ENCODE measurements at places on chromosomes 3 and 15.

DNA sequence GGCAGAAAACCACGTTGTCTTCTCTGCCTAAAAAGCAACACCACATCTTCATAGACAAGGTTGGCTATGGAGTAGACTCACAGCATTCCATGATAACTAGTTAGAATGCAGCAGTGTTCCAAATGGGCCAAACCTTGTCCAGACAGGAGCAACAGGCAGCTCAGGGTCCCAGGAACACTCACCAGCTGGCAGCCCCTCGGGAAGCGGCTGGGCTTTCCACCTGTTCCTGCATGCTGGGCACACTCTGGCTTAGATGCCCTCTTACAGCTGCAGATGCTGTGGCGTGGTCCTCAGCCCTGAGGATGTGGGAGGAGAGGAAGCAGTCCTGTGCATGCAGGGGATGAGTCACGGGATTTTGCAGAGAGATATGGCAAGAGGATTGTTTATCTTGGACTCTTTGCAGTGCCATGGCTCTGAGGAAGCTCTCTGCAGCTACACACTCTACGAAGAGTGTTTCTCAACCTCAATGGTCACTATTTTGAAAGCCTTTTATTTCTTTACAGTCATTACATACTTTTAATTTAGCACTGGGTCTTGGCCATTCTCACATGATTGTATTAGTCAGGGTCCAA lies 11.3 kb downstream of the NRROS start:
- no peak for DNase-seq

- DNase-seq: no peak
Observed at GRCh38 chr3:186213946-186214345, 105.1 kb upstream of the ETV5 start.

- no peak for DNase-seq
Observed at GRCh38 chr3:11991751-11992150, 12.4 kb upstream of the SYN2 start.

- DNase-seq: no peak
Observed at GRCh38 chr15:64454282-64454681, 6.1 kb upstream of the ZNF609 start.

- DNase-seq: peak; percentile 73
Observed at GRCh38 chr3:57596495-57597126, 533 bp downstream of the ARF4 start.

DNA sequence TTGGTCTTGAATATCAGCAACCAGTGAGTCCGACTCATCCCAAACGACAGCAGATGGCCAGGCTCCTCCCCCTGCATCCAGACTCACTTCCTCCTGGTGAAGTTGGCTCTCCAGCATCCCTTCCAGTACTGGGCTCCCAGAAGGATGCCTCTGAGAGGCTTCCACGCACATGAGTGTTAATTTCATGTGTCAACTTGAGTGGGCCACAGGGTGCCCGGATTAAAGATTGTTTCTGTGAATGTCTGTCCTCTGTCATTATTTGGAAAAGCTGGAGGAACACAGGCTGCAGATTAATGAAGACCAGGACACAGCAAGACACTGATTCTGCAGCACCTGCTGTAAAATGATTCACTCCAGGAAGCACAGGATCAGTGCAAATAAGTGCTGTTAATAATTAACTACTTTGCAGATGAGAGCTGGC lies 99.8 kb downstream of the ATP10A start:
- no peak for DNase-seq

- no peak for DNase-seq
Observed at GRCh38 chr3:97495896-97496295, 268.7 kb upstream of the ARL6 start.

DNA sequence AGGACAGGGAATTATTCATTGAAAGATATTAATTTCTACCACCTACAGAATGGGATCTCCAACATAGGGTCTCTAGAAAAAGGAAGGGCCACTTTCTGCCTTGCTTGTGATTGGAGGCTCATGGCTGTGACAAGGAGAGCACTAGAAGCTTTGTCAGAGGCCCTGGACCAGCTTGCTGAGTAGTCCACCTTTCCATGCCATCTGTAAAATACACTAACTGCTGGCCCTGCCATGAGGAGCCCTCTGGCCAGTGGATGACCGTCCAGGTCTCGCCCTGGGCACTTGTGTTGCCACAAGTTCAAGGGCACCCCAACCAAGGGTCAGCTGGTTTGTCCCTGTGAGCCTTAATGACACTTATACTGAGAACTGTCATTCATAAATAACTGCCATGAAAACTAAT lies 1.6 kb upstream of the SYNM start:
- DNase-seq: no peak

GRCh38 chr3:16429086-16429485 lies 84.4 kb downstream of the RFTN1 start:
- DNase-seq: no peak

GRCh38 chr3:45440562-45440961 lies 52.2 kb downstream of the LARS2 start:
- DNase-seq: no peak

- no peak for DNase-seq
Observed at GRCh38 chr3:156187146-156187769, 66.9 kb downstream of the KCNAB1 start.

- DNase-seq: no peak
Observed at GRCh38 chr3:5347486-5347885, 160.0 kb downstream of the EDEM1 start.

DNA sequence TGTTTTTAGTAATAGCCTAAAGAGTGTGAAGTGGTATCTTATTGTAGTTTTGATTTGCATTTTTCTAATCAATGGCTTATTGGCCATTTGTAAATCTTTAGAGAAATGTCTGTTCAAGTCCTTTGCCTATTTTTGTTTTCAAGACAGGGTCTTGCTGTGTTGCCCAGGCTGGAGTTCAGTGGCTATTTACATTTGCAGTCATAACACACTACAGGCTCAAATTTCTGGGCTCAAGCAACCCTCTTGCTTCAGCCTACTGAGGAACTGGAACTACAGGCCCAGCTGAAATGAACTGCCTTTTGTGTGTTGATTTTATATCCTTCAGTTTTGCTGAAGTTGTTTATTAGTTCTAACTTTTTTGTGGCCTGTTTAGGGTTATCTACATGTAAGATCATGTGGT lies 27.9 kb downstream of the BSN start:
- DNase-seq: no peak

GRCh38 chr3:46935168-46935858 lies 41.2 kb downstream of the CCDC12 start:
- no peak for DNase-seq

GRCh38 chr3:17592956-17593355 lies 149.5 kb downstream of the TBC1D5 start:
- DNase-seq: no peak

- DNase-seq: no peak
Observed at GRCh38 chr3:138066383-138066782, 49.0 kb downstream of the DZIP1L start.

- no peak for DNase-seq
Observed at GRCh38 chr15:95972812-95973211, 357.7 kb upstream of the NR2F2 start.

All from CD4-positive, alpha-beta T cell treated with Interleukin-21 for 1 hour (primary cell).